ENCODE measurements at places on chromosomes 11 and 22.
A peak's percentile ranks its signal among the peaks of the same experiment; 100 is the strongest.

- DNase-seq, result no peak
These were observed 1.5 kb downstream of the RAB30 start for GRCh38 chr11:83070044-83070701.

- DNase-seq, result no peak
These were observed 93.4 kb downstream of the MUC15 start for GRCh38 chr11:26478710-26479109.

DNA sequence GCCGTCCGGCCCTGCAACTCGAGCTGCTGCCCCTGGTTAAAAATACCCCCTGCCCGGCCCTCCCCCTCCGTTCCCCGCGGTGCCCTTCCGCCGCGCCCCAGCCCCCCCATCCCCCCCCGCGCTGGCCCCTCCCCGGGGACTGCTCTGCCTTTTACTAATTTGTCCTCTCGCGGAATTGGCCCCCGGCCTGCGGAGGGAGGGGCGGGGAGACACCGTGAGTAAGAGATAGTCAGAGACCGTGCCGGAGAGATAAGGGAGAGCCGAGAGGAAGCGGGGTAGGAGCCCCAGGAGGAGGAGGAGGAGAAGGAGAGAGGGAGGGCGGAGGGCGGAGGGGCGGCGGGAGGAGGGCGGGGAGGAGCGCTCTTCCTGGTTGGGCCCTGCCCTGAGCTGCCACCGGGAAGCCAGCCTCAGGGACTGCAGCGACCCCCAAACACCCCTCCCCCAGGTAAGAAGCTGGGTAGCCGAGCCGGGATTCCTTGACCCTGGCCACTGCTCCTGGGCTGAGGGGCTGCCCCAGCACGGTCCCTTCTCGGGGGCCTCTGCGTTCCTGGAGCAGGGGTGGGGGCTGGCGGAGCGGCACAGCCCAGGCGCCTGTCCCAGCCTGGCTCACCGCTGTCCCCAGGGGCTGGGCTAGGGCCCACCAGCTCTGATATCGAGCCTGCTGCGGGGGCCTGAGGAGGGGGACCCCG lies at the start of gene CAPN1:
Gene CAPN1, plus strand, starts transcription at position 360 of the 689 bp plus-strand sequence. CDS start 774 bp downstream, outside the sequence.
- peak; percentile 88 for DNase-seq

GRCh38 chr11:5524756-5525155 lies 8.3 kb upstream of the UBQLNL start:
- no peak for DNase-seq

- no peak for DNase-seq
These were observed 77.8 kb upstream of the CADM1 start for GRCh38 chr11:115581871-115582639.

DNA sequence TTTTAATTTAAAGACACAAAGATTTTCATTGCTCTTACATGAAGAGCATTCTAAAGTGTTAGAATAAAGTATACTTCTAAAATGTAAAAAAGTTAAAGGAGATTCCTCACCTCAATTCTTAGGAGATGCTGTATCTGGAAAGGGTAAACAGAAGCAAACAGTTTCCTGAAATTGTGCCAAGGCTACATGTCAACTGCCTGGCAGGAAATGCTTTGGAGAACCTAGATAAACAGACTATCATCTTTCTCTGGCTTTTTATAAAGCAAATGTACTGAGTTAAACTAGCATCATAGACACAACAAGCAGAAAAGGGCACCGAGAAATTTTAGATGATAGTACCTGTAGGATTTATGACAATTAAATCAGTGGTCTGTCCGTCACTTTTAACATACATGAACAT lies 24.7 kb upstream of the AKIP1 start:
- DNase-seq, result no peak

DNA sequence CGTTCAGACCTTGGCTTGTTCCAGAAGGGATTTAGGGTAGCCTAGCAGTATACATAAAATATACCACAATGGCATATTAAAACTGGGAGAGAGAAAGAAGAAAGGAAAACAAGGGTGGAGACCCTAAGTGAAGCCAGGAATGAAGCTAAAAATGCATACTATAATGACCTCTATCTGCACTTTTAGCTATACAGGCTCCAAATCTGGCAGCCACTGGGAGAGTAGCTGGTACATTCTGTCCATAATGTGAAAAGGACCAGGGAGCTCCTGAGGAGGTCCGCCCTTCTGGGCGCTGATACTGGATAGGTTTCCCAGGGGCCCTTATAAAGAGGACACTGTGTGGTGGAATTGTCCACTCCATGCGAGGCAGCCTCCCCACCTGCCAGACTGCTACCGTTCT lies 42.8 kb downstream of the PRDM11 start:
- no peak for DNase-seq

GRCh38 chr11:69985641-69986439 lies 92.3 kb upstream of the ANO1 start:
- no peak for DNase-seq

All from activated CD4-positive, alpha-beta T cell treated with anti-CD3 and anti-CD28 coated beads, Interleukin-10, Interleukin-2, amounts not matched to agents 100 ng/mL and 50 ng/mL, durations not matched to agents 16 hours and 8 hours (primary cell).